ENCODE measurements at places on chromosomes 2 and 18.

DNA sequence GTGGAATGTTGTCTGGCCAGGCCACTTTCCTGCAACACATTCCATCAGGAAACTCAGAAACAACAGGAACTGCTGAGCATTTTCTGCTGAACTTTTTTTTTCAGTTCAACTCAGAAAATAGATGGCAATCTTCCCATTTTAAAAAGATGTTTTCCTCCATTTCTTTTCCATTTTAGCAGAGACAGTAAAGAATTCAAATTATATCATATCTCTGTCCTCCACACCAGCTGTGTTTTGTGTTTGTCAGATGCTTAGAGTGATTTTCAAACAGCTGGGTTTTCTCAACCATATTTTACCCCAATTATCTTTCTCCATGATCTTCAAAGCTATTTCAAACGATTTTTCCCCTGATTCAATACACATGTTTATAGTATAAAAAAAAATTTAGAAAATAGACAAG, 713.4 kb downstream of the LRRTM4 start:
- DNase-seq, result no peak

- no peak for DNase-seq
Observed at GRCh38 chr2:176999301-176999700, 213.3 kb upstream of the HNRNPA3 start.

DNA sequence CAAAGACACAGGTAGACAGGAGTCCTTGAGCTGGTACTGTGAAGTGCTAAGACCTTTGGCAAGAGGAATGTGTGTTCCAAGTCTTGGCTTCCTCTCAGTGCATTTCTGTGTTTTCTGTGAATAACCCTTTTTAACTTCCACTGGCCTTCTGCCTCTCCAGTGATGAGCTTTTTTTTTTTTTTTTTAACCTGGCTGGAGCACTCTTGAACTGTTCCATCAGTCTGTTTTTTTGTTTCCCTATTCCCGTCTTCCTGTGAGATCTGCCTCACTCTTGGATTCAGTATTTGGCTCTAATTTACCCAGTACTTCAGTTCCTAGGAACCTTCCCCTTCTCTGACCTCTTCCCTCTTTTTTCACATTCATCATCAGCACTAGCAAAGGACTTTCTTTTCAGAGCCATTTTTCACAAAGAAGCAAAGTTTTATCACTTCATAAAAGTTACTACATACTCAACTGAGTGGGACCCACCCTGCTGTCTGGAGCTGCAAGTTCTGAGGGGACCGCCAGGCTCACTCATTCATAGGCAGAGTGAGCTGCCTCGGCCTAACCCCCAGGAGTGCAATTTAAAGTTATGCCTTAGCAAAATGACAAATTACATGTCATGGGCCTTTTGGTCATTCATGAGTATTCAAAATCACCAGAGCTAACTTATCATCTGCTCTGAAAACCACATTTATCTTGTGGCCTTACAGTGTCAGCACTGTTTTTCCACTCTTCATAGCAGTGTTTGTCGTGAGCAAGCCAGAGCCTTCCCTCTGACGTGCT, 126.9 kb upstream of the DAPL1 start:
- no peak for DNase-seq

DNA sequence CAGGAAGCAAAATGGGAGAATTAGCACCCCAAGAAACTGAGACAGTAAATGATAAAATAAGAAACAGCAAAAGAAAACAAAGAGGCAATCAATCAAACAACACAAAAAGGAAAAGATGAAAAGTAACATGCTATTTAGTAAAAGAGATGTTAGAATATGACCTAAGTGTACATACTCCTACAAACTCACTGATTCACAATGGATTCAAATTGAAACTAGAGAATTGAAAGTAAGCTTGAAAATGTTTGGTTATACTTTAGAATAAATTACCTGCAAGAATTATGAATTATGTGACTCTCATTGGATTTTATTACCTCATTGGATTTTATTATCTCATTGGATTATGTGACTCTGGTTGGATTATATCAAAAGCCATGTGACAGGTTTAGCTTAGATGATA, 22.8 kb upstream of the CCNYL1 start:
- no peak for DNase-seq

DNA sequence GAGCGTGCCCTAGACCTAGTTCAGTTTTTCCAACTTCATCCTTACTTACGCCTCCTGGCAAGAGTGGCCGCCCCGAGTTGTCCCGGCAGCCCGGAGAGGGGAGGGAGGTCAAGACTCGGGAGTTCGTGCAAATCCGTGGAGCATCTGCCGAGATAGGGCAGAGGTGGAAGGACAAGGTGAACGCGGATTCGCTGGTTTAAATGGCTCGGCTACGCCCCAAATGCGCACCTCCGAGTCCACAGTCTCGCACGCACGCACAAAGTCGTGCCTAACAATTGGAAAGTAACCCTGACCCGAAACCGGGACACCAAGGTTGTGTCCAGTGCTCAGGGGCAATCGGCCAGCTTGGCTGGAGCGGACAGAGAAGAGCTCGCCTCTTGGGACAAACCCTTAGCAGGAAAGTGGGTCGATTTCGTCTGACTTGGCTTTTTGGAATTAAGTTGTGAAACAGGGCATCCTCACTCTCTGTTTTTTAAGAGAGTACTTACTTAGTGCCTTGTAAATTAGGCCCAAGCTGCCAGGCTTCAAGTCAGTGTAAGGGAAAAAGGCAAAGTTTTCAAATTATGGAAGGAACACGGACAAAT, 726 bp upstream of the SS18 start:
- DNase-seq, result no peak

GRCh38 chr2:70473101-70473722, 80.4 kb downstream of the TGFA start:
- DNase-seq, result no peak

DNA sequence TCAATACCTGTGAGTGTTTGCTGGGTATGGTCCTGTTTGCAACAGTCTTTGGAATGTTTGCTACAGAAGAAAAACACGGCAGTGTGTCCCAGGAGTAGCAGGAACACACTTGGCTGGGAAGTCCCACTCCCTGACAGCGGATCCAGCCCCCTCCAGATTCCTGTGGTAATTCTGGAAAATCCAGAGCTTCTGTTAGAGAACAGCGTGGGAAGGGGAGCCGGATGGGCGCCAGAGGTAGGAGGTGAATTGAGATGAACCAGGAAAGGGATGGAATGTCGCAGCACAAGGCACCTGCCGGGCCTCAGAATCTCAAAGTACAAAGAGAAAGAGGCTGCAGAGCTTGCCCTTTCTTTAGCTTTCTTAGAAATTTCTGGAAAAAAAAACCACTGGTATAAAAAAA, 221.9 kb downstream of the MYT1L start:
- no peak for DNase-seq

GRCh38 chr2:17517481-17518211, 594 bp downstream of the RAD51AP2 start:
- no peak for DNase-seq

DNA sequence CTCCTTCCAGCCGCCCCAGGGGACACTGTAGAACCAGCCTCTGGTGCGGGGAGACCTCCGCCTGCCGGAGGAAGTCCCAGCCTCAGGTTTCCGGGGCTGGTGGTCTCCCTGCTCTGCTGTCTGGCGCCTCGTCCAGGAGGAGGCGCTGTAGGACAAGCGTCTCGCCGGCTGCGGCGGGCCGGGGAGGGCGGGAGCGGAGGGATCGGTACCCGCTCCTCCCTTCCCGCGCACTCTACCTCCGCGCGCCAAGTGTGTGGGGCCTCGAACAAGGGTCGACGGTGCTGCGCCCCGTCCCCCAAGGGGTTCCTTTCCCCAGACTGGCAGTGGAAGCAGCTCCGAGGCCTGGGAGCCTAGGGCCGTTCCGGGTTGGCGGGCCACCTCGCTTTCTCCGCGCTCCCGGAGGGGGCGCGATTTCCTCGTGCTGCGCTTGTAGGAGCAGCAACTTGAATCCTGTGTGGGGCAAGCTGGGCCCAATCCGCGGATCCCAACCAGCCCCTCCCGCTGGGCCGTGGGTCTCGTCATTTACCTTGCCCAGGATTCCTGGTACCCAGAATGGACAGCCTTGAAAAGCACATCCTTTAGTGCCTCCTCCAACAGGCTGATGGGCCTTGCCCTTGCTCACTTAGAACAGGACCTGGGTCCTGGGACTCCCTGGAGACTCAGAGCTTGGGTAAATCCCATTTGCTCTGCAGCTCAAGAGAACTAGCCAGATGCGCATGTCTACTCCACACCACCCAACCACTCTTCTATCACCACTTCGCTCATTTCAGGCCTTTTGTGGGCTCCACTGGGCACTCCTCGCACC, 10.6 kb upstream of the HOXD4 start:
- DNase-seq, result peak; percentile 53

GRCh38 chr2:127166231-127166860, 53.8 kb downstream of the CYP27C1 start:
- no peak for DNase-seq

DNA sequence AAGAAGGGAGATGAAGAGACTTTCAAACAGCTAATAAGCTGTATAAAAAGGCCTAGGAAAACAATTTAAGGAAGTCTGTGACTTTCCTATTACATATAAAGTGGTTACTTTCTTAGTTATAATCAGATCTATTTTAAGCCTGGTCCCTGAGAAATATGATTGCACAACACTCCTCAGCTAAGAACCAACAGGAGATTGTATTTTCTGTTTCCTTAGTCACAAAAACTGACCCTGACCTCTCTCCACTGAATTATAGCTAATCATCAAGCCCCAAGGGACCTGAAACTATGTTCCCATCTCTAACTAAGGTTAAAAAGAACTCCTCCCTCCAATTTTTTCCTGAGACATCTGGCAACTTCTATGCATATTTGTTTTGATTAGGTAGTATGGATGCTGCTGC, 106.9 kb downstream of the ROCK1 start:
- DNase-seq, result no peak

- no peak for DNase-seq
Observed at GRCh38 chr18:8750954-8751415, 45.6 kb downstream of the MTCL1 start.

GRCh38 chr2:43391201-43391877, 164.9 kb upstream of the ZFP36L2 start:
- no peak for DNase-seq

GRCh38 chr2:39608263-39608575, 57.5 kb upstream of the TMEM178A start:
- DNase-seq, result no peak

DNA sequence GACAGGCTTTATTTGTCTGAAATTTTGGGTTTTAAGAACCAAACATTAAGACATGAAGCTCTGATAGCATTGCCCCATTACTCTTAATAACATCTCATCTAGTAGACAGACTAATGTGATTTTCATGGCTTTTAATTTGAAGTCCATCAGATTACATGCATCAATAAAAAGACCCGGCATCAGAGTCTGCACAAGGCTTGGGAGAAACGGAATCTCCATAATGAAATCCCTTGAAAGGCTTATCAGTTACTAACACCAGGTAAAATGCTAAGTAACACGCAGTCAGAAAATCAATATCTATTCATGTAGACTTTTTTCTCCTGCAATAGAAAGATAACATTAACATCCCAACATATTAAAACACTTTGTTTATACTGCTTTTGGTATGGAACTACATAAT, 1485.2 kb upstream of the DDX18 start:
- DNase-seq, result no peak

GRCh38 chr2:136004965-136005364, 19.5 kb upstream of the DARS1 start:
- DNase-seq, result no peak

DNA sequence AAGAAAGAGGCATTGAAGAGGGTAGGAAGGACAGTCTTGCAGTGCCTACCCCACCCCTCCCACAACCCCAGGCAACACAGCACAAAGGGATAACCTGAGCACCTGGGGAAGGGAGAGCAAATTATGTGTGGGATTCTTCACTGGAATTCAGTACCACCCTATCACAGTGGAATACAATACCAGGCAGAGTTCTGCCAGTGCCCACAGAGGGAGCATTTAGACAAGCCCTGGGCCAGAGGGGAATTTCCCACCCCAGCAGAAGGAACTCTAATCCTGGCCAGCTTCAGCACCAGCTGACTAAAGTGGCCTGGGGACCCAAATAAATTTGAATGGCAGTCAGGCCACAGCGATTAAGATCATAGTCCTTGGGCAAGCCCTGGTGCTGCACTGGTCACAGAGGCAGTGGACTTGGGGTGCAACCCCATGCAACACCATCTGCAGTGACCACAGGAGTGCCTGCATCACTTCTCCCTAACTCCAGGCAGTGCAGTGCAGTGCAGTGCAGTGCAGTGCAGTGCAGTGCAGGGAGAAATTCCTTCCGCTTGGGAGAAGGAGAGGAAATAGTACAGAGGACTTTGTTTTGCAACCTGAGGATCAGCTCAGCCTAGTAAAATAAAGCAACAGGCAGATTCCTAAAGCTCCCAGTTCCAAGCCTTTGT, 147.8 kb upstream of the SRD5A2 start:
- no peak for DNase-seq

DNA sequence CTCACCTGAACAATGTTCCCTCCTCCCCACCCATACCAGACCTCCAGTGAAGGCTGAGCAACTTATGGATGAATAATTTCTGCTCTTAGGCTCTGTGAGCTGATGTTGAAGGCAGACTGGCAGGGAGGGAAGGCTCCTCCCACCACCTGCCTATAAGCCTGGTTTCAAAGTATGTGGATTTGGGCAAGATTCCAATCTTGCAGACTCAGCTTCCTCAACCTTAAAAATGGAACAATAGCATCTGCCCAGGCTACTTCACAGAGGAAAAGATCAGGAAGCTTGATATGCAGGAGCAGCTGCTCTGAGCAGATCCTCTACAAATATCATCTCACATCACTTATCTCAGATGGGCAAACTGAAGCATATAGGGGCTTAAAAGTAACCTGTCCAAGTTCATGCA, 112.2 kb downstream of the ZFP36L2 start:
- no peak for DNase-seq

DNA sequence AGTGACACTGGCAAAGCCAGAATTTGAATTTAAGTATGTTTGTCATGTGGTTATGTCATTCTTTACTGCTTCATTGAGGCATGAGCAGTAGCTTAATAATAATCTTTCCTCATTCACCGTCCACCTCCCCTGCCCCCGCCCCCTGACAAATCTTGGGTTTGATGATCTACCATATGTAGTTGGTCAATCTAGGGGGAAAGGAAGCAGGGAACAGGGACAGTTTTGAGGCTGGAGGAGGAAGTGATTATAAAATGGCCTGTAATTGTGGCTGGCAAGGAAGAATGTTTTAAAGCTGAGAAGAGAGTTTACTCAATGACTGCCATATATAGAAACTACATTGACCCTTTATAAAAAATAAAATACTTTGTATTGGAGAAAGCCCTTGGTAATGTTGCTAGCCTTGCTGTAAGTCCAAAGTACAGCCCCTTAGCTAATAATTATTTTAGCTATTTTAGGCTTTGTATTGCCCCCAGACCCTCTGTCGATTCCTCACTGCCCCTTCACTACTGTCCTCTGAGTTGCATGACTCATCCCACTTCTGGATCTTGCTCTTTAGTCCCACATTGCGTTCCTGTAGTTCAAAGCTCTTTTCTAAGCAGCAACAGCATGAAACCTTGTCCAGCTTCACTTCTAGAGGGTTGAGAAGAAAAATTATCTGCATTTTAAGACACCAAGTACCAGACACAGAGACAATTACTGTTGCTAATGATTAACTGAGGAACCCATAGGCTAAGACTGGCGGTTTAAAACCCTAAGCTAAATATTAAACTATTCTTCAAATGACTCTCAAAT, 38.4 kb downstream of the PELI1 start:
- no peak for DNase-seq

Measured in CD4-positive, alpha-beta T cell treated with Interleukin-4 for 1 hour (primary cell).